ENCODE measurements at places on chromosomes 5 and 9.
A peak's percentile ranks its signal among the peaks of the same experiment; 100 is the strongest.

DNA sequence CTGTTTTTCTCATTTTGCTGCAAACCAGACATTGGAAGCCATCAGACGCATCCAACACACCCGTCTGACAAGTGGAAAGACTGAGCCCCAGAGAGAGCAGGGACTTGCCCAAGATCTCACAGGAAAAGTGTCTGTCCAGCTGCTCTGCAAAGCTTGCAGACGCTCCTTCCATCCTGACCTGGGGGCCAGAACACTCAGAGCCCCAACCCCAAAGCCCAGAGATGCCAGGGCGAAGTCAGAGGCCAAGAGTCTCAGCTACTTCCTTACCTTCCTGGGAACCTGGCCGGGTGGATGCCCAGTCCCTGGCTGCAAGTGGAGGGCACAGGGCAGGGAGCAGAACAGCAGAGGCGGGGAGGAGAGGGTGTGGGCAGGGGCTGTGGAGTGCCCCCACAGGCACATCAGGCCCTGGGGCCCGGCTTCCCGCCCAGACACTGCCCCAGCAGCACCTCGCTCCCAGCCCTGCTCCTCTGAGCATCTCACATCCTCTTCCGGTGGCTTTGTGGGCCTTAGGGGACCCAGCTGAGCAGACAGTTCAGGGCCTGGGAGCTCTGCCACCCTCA is 9.7 kb upstream of the RALGDS start:
- H3K4me1 ChIP-seq, result peaks cover 43% of the 10 kb centered on the region
- H3K27ac ChIP-seq, result no peak overlapping the region
- no peaks in the 10 kb centered on the region for H3K36me3 ChIP-seq
- no peak overlapping the region for H3K4me3 ChIP-seq
- H3K27me3 ChIP-seq, result no peaks in the 10 kb centered on the region

- peak; percentile 85 for DNase-seq
- no peaks in the 10 kb centered on the region for H3K27me3 ChIP-seq
- H3K4me1 ChIP-seq, result peaks cover 39% of the 10 kb centered on the region
- H3K27ac ChIP-seq, result 0 out of 2 replicates have a peak overlapping the region, but pooled peaks have one; percentile 1
- H3K4me3 ChIP-seq, result no peak overlapping the region
Observed at GRCh38 chr9:70484232-70485130, 70.0 kb upstream of the KLF9 start.

- no peaks in the 10 kb centered on the region for H3K4me1 ChIP-seq
- H3K36me3 ChIP-seq, result no peaks in the 10 kb centered on the region
- H3K4me3 ChIP-seq, result no peak overlapping the region
- H3K27ac ChIP-seq, result no peak overlapping the region
- DNase-seq, result no peak
Observed at GRCh38 chr5:13215806-13216205, 728.7 kb downstream of the DNAH5 start.

GRCh38 chr9:89813482-89813881 is 208.7 kb downstream of the GADD45G start:
- DNase-seq, result no peak
- no peaks in the 10 kb centered on the region for H3K27me3 ChIP-seq
- H3K4me1 ChIP-seq, result no peaks in the 10 kb centered on the region
- H3K4me3 ChIP-seq, result no peak overlapping the region
- no peak overlapping the region for H3K27ac ChIP-seq
- no peaks in the 10 kb centered on the region for H3K36me3 ChIP-seq
